Lower leg skin (tissue), 4 donors: ENCODE measurements at places on chromosomes 1 and 21. TPM values are rescaled to one million over a fixed set of nuclear protein-coding genes. Genes with fewer than 3 reads are reported as not detected.

GRCh38 chr1:28087614-28088167 is 719 bp downstream of the EYA3 start:
- no peak for DNase-seq

GRCh38 chr1:205440121-205440475 is 15.7 kb downstream of the BLACAT1 start:
- DNase-seq, result no peak

SOD1 gene
- 118 TPM for total RNA-seq

AZIN2 gene
- 2.2 TPM for total RNA-seq

DNA sequence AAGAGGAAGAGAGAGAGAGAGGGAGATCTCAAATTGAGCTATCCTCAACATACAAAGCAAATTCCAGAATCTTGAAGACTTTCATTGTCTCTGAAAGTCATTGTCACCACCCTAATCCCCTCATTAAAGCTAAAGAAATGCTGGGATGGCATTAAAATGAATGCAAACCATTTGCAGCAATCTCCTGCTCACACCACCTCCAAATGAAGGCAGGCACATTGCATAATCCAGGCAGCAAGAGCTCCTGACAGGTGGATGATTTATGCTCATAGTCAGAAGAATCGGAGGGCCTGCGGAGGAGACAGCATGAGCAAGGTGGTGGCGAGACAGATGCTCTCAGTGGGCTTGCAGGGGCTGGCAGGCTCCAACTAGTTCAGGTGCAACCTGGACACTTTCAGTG is 90.2 kb downstream of the ESRRG start:
- DNase-seq, result no peak

PLCH2 gene
- 95.6 TPM for total RNA-seq

- DNase-seq, result peak; percentile 8
Measured at GRCh38 chr1:6905790-6906189, 120.5 kb downstream of the CAMTA1 start.

DNA sequence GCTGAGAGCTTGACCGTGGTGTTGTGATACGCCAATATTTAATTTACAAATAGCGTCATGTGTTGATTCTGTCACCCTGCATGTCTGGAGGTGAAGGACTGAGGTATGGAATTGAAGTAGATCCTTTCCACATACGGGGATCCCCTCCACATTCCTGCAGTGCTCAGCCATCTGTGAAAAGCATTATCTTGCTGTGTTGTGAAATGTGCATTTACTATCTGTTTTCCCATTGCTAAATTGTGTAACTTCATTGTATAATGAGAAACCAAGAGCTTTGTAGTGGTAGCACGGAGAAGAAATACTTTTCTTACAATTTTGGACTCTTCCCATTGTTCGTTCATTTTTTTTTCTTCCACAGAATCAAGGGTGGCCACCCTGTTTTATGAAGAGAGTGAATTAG is 577.3 kb upstream of the ZP4 start:
- DNase-seq, result no peak

DNA sequence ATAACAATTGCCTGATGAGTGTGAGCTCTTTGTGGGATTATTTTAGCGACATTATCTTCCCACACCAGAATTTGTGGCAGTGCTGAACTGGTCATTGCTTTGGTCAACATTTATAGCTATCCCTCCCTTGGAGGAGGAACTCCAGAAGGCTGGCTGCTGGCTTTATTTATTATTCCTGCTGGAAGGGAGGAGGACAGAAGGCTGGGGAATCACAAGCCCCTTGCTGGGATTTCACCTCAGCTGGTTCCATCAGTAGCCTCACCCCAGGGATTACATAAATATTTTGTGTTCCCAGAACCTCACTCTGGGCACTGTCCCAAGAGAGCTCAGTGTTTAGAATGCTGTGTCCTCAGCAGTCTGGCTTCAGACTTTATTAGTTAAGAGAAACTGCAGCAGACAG is 102.8 kb upstream of the C1orf21 start:
- DNase-seq, result no peak

GRCh38 chr1:110606657-110607535 is 738 bp upstream of the KCNA2 start:
- DNase-seq, result peak; percentile 81
